HCT116 (cell line): ENCODE measurements at places on chromosomes 2 and 18.
A peak's percentile ranks its signal among the peaks of the same experiment; 100 is the strongest.

- DNase-seq: no peak
These were observed 49.2 kb upstream of the GPR155 start for GRCh38 chr2:174535757-174536703.

DNA sequence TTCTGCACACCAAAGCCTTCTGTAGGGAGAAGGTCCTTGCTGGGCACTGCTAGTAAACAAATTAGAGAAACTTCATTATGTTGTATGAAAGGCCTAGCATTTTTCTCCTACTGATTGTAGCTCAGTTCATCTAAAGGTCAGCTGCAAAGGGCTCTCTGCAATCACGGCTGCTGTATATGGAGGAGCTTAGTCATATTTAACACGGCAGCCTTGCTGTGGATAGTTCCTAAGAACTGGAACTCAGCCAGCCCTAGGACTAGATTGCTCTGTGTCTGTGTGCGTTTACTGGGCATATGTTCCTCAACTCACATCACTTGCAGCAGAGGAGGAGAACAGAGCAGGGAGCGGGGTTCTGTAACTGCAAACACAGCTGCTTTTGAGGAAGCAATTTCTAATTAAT, 1103.9 kb upstream of the KLHL29 start:
- no peak for DNase-seq

DNA sequence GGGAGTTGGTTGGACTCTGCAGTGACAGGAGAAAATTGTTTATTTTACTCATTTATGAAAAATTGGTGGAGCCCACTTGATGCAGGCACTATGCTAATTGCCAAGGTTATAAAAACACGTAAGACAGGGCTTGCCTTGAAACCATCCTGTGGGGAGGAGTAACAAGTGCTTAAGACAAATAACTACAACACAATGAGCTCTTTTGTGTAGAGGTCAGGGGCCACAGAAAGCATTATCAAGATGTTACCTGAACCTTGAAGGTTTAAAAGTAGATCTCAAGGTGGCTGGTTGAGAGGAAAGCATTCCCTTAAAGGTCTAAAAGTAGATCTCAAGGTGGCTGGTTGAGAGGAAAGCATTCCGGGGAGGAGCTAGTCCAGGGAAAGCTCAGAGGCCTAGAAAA, 381.8 kb upstream of the POU3F3 start:
- no peak for DNase-seq

DNA sequence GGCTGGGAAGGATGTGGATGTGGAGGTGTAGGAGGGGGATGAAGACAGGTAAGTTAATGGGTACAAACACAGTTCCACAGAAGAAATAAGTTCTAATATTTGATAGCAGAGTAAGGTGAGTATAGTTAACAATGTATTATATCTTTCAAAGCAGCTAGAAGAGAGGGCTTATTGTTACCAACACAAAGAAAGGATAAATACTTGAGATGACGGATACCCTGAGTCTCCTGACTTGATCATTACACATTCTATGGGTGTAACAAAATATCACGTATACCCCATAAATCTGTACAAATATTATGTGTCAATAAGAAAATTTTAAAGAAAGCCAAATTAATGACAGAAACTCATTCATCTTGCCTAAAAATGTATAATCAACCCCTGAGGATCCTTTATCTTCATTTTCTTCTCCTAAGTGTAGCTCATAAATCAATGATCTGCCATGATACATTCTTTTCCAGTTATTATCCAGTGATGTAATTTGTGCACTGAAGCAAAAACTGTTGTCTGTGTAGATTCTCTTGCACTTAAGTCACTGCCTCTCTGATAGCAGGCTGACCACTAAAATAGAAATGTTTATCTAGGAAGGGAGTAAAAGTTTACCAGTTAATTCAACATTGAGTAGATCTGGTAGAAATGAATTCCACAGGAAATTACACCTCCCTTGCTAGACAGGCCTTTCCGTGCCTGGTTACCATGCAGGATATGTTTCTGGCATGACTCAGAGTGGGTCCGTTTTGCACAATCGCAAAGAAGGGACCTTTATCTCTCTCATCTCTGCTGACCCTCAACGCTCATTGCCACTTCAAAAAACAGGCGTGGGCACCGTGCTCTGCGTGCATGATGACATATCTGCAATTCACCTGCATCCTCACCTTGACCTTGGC, 249.7 kb upstream of the NCKAP5 start:
- peak; percentile 85 for DNase-seq

DNA sequence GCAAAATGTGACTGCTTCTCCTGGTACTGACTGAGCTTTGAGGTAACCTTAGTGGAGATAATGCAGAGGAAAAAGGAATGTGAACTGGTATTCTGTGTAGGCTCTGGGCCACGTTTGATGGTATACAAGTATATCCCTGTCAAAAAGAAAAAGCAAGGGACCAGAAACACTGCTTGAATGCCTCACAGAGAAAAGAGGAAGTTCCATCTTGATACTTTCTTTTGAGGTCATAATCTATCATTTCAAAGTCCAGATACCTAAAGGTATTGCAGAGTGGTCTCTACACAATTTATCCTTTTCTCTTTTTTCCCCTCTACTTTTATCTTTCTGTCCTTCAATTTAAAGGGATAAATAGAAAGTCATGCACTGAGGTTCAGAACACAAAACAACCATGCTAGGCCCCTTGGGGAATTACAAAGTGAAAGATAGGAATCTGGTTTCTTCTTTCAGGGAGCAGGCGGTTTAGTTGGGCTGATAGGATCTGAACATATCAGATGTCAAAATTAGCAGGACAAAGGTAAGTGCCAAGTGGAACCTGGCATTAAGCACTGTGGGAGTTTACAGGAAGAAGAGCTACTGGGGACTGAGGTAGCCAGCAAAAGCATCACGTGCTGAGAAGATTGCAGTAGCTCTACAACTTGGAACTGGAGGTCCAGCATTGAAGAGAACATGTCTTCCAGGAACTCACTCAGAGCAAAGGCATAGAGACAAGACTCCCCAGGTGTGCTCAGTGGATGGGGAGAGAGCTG, 121.2 kb downstream of the LYPD6 start:
- no peak for DNase-seq

DNA sequence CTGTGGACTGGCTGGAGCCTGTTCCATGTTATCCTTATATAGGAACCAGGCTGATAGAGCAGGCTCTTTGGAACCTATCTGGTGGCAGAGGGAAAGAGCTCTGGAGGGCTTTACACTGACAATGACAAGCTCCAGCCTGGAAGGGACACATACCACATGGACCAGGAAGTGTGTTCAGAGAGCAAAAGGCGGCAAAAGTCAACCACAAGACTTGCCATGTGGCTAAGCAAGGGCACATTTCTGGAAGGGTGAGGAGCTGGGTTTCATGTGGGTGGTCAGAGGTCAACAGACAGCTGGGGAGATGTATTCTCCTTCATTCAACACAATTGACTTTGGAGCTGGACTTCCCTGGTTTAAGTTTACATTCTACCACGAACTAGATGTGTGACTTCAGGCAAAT, 325.2 kb downstream of the DYSF start:
- DNase-seq: no peak

DNA sequence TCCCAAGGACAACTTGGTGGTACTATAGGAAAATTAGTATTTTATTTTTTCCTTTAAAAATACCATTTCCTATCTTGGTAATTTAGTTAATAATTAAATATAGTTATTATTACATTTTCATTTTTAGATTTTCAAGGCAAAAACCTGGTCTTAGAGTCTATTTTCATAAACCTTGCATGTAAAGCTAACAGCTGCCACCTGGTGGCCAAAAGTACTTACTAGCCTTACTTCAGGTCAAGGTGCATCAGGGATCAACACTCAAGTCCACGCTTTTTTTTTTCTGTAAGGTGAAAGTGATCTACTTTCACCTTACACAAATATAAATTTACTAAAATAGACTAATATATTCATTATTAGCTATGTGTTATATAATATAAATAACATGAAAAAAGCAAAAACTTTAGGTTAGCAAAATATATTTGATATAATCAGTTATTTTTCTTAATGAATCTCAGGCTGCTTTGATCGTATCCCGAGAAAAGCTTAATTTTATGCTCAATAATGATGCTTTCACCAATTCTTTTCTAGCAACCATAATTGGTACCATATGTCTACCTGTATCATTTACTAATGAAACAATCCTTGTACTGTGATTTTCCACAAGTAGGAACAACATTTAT, 62.5 kb downstream of the RELCH start:
- DNase-seq: peak; percentile 69

DNA sequence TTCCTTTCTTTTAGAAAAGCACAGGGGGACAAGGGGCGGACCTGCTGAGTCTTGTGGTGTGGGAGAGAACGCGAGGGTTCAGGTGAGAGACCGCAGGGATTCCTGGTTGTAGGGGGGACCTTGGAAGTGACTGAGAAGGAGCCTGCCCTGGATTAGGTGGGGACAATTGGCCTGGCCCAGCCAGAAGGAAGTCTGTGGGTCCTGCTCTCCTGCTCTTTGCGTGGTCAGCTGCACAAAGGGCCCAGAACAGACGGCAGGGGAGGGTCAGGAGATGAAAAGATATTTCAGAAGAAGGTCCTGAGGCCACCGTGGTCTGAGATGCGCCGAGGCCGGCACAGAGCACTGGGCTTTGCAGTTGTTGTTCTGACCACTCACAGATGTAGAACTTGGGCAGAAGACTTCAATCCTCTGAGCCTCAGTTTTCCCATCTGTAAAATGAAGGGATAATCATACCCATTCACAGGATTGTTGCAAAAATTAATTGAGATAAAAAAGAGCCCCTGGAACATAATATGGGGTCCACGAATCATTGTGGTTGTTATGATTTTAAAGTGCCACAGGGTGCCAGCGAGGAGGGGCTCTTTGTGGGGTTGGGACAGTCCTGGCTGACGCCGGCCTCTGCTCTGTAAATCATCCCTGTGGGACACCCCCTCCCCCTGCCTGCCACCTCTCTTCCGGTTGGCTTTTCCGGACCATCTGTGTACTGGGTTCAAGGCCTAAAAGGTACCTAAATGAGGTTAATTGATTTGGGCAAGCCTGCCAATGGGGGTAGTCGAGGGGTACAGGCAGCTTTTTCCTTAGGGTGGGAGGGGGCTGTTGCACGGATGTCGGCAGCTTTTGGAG, 1.8 kb downstream of the LPIN1 start:
- DNase-seq: no peak

GRCh38 chr2:108285616-108286015, 3.1 kb upstream of the SULT1C2 start:
- DNase-seq: no peak

DNA sequence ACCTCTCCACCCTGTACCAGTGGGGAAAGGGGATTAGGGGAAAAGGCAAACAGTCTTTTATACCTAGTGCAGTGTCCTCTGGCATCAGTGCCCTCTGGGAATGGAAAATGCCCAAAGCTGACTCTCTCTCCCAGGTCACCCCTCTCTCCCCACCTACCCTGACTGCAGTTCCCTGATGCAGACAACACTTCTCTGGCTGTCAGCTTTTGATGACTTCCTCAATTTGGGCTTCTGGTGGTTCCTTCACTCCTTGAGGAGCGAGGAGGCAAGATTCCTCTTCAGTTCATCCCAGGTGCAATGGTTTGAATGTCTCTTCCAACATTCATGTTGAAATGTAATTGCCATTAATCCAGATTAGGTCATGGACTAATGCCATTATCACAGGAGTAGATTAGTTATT, 19.7 kb upstream of the PPM1B start:
- no peak for DNase-seq

DNA sequence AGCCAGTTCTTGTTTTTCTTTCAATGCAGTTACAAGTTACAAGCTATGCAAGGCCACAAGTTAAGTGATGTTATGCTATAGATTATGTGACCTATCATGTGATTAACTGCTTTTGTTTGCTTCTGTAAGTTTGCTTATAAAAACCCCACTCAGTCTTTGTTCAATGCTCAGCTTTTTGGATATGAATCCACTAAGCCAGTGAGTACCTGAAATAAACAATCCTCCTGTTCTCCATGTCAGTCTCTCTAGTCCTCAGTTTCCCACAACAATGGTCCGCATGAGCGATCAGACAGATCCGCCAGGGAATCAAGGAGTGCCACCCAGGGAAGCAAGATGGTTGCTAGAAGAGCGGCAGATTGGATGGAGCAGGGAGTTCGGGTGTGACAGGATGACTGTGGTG, 30.7 kb upstream of the ZNF236 start:
- DNase-seq: no peak

- no peak for DNase-seq
These were observed 408.1 kb downstream of the GALR1 start for GRCh38 chr18:77657651-77658298.

- no peak for DNase-seq
These were observed 88.1 kb downstream of the EPB41L3 start for GRCh38 chr18:5455674-5456073.

- no peak for DNase-seq
These were observed 120.8 kb upstream of the CHAC2 start for GRCh38 chr2:53646788-53647187.

DNA sequence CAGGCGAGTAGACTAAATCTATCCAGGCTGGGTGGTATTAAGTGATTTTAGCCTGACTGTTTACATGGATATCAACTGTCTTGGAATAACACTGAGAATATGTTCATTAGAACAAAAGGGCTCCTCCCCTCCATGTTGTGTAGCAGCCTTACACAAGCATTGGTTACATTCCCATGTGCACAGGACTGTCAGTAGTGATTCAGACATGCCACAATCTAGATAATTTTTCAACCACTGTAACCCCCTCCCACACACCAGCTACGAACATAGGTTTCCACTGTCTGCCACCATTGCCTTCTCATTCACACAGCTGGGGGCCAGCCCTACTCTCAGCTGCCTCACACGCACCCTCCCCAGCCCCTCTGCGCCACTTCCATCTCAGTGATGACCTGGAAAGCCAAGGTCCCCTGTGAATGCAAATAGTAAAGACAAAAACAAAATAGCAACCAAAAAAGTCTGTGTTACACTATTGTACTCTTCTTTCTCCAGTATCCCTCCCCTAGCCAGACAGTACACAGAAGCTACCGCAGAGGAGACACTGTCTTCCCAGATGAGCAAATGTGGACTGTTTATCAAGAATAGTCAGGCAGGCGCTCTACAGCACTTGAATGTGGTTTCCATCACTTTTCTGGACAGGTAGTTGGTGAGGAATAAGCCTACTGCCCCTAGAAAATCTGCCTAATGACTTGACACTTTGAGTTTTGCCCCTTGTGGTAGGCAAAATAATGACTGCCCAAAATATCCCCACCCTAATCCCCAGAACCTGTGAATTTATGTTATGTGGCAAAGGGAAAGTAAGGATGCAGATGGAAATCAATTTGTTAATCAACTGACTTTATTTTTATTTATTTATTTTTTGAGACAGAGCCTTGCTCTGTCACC, 27.9 kb upstream of the TYMS start:
- DNase-seq: no peak

DNA sequence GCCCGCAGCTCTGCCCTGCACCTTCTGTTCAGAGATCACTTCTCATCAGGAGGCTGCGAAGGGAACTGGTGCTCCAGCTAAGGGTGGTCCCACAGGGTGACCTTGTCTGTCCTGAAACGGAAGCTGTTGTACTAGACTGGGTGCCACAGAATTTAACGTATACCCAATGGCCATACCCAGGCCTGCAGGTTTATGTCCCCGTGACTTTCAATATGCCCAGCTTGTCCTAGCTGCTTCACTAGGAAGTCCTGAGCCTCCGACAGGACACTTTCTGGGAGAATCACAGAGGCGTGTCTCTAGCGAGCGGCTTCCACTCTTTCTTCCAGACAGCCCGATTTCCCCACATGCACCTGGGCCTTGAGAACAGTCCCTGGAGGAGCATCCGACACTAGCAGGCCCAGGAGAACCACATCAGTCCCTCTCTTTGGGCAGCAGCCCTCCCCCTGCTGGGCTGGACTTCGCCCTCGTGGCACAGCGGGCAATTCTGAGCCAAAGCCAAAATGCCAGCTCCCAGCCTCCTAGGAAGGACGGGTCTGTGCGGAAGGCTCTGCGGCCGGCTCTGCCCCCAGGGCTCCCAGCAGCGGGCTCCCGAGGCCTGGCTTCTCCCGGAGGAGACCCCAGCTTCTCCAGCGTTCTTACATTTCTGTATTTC, 91.9 kb upstream of the OTOS start:
- DNase-seq: no peak
